ENCODE measurements at places on chromosomes 12 and 14.

DNA sequence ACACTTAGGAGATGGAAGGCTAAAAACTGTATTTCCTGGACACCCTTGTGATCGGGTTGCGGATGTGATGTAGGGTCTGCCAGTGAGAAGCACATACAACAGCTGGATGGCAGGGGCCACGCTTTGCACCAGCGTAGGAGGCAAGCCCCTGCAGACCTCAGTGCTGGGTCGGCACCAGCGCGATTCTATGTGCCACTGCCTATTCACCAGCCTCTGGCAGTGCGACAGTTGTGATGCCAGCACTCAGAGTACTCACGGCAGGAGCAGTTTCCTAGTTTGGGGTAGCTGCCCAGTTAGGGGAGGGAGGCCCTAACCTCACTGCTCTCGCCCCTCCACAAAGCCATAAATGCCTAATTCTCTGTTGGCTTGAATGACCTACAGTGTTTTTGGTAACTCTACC is 31.6 kb downstream of the SPTLC2 start:
- no peak for DNase-seq

DNA sequence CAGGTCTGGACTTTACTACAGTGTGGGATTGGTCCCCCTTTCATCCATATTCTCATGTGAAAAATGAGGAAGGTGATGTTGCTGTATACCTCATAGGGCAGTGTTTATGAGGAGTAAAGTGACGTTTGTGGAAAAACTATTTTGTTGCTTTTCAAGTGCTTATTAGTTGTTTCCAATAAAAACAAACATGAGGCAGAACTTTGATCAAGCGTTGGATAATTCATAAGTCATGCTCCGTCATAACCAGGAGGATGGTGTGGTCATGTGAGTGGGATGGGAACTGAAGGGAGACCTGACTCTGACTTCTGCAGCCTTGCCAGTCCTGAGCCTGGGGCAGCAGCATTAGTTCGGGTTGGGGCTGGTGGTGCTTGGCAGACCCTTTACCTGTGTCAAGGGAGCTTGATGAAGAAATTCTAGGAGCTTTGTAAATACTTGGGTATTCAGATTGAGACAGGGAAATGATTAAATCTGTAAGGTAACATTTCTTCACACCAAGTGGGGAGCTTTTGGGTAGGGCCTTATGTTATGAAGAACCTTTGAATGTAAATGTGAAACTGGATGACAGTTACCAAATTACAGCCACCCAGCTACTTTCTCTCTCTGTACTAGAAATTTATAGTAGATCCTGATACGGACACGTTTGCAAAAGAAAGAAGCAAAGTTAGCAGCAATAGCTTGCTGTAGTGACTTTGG is 462.4 kb upstream of the RGS6 start:
- DNase-seq: no peak

DNA sequence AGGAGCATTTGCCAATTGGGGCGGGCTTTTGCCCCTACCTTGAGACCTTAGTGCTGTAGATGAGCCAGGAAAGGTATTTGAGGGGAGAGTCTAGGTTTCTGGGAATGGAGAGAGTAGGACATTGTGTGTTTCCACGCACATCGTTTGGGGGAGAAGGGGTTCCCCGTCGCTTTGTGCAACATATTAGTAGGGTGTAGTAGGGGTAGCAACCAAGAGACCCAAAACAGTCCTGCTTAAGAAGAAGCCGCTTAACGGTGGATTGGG is 694 bp upstream of the PTGES3 start:
- no peak for DNase-seq

GRCh38 chr12:26156201-26156871 is 31.5 kb upstream of the BHLHE41 start:
- no peak for DNase-seq

GRCh38 chr12:94875525-94875924 is 128.0 kb downstream of the NDUFA12 start:
- no peak for DNase-seq

DNA sequence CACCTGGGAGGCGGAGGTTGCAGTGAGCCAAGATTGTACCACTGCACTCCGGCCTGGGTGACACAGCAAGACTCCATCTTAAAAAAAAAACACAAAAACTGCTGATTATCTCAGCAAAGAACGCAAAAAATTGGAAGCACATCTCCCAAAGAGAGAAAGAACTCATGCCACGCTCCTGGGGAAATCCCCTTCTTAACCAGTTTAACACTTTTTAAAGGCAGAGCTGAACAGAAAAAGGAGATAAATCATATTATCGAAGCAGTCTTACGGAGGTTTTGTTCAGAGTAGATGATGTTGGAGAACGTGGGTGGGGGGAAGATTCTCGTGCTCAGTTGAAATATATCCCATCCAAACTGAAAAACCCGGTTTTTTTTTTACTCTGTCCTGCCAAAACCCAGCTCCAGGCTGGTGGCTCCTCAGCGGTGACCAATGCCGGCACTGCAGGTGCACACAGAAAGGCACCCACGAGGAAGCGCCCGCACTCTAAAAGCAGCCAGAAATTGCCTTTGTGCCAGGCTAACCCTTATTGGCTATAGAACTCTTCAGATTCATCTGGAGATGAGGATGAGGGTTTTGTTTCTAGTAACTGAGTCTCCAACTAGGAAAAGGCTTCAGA is 100.2 kb upstream of the PARP11 start:
- DNase-seq: no peak
